Kidney epithelial cell (primary cell): ENCODE measurements at places on chromosomes 12 and 14.

DNA sequence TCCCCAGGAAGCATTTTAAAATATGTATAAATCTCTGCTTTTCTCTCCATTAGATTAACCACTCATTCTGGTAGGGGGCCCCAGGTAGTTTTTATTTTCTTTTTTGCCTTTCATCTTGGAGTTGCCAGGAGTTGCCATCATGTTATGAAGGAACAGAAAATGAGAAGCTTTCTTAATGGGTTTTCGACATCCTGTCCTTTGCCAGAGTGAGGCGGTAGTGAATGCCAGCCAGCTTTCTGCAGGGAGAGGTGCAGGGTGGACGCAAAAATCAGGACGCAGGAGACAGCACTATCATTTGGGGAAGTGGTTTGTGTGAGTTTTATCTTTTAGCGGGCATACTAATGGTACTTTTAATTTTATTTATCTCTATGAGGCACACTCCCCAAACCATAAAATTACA, 1.7 kb downstream of the RASSF8 start:
- no peak for DNase-seq

DNA sequence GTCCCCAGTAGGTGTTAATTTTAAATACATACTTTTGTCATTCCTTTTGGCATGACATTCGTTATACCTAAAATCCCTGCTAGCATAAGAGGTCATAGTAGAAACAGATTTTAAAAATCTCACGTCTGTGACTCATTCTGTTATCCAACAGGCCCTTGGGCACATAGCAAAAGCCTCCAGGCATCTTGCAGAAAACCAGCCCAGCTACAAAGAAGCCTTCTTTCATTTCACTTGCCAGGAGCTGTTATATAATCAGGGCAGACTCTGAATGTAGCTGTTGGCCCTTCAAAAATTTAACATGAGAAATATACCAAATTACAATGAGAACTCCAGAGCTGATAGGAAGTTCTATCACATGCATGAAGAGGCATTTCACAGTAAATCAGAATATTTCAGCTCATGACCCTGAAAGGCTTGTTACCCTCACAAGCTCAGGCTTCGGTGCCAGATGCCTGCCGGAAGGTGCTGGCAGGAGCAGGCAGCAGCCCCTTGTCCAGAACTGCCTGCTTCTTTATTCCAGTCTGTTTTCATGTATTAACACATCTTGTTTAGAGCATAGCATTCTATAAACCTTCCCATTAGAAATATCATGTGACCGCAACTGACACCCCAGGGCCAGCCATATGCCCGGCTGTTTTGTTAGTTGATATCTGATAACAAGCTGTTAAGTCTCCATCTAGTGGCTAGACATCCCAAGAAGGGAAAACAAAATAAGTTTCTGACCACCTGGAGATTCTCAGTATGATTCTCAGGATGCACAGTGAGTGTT, 17.8 kb downstream of the E2F7 start:
- no peak for DNase-seq

- peak; percentile 81 for DNase-seq
Measured at GRCh38 chr12:123250471-123251383, 17.5 kb downstream of the MTRFR start.

GRCh38 chr14:45261209-45261608, 8.2 kb upstream of the MIS18BP1 start:
- DNase-seq: no peak

GRCh38 chr14:35078082-35078481, 32.0 kb downstream of the FAM177A1 start:
- no peak for DNase-seq

DNA sequence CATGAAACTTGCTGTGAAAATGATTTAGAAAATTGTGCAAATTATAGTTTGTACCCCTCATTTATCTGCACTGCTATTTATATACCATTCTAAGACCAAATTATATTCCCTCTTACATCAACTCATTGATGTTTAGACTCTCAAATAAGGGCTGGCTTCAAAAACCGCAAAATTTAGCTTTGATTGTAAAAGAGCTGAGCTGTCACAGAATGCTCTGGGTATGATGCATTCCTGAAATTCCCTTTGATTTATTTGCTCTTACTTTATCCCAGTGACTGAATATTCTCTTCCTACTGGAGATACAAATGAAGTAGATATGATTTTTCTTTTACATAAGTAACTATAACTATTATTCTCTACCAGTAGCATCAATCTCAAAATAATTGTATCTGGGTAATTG, 78.0 kb upstream of the TMTC2 start:
- no peak for DNase-seq

DNA sequence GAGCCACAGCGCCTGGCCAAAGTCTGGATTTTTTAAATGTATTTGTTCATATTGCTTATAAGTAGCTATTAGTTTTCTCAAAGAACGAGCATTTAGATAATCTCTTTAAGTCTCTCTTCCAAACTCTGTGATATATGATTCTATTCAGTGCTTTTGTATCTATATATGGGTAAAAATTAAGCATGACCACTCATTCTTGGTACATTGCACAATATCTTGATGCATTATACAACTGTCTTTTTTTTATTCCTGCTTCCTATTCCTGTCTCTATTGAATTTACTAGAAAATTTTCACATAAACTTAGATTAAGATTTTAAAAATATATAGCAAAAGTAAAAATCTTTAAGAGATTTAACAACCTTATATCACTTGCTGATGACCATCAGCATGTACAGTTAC, 29.1 kb downstream of the SOCS2 start:
- DNase-seq: no peak

- DNase-seq: no peak
Measured at GRCh38 chr14:84253326-84253725, 1276.6 kb upstream of the FLRT2 start.

DNA sequence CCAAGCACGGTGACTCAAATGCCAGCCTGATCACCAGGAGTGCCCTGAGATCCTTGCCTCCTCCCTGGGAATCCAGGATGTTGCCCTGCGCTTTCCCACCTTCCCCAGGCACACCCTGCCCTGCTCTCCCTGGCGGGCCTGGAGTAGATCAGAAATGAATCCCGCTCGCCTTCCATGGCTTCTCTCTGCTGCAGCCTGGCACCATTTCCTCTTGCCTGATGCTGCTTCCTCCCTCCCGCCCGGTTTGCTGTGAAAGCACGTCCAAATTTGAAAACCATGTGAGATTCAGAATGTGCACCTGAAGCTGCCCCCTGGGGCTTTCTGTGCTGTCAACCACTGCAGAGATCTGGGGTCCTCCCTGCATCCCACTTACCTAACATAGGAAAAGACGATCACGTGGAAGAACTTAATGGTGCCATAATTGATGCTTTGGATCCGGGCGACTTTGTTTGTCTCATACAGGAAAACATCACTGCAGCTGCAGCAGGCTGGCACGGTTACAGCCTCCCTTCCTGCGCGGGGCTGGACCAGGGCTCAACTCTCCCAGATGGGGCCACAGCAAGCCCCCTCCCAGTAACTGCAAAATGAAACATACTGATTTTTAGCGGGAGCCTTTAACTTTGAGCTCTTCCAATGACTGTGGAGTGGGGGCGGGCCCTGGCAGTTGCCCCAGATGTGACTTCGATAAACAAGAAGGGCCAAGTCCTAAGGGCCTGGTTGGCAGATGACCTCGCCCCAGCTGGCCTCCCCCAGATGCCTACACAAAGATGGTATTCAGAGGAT, 24.9 kb upstream of the C12orf76 start:
- no peak for DNase-seq
